ENCODE measurements at places on chromosomes 12 and 14.

- peak; percentile 41 for DNase-seq
Measured at GRCh38 chr14:88559852-88560251, 3.0 kb upstream of the ZC3H14 start.

GRCh38 chr14:20512177-20512905 is 7.0 kb downstream of the RNASE10 start:
- DNase-seq, result no peak

- DNase-seq, result no peak
Measured at GRCh38 chr12:108040947-108041346, 88.1 kb upstream of the WSCD2 start.

- DNase-seq, result peak; percentile 41
Measured at GRCh38 chr14:60652674-60653651, 3.7 kb upstream of the SIX1 start.

DNA sequence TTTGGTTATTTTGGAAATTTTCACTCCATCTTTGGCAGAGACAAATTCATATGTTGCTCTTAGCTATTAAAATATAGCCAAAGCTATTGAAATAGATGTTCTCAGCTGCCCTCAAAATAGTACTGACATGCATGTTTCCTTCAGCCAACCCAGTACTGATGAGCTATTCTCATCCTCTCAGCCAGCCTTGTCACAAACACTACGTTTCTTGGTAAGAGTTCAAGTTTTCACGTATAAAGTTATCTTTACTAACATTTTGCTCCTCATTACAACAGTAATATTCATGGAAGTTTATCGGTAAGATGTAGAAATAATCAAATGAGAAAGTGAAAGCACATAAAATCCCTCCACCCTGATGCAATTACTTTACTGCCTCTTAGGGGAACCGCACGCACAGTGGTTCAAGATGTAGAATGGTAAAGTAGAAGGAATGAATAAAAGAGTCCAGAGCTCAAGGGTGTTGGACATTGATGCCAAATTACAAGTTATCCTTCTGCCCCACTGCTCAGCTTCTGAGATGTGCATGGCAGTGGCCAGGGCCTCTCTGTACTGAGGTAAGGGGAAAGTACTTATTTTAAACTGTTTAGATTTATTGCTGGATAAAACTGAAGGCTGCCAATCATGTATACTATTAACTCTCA is 20.7 kb downstream of the GCH1 start:
- no peak for DNase-seq

GRCh38 chr12:39413836-39414771 is 28.8 kb downstream of the KIF21A start:
- DNase-seq, result peak; percentile 53

DNA sequence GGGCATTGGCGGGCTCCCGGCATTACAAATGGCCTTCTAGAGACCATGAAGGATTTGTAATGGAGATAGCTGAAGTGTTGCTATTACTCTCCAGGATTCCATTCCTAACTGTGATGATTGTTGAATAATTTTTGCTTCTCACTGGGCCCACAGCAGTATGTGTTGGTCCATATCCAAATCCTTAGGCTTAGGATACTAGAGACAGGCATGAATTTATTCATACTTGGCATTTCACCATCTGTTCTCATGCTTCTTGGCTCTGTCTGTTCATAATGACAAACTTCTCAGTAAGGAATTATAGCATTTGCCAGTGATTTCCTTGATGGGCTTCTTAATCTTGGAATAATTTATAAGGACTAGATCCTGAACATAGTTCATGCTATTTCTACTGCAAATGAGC is 832.9 kb downstream of the C12orf50 start:
- no peak for DNase-seq

DNA sequence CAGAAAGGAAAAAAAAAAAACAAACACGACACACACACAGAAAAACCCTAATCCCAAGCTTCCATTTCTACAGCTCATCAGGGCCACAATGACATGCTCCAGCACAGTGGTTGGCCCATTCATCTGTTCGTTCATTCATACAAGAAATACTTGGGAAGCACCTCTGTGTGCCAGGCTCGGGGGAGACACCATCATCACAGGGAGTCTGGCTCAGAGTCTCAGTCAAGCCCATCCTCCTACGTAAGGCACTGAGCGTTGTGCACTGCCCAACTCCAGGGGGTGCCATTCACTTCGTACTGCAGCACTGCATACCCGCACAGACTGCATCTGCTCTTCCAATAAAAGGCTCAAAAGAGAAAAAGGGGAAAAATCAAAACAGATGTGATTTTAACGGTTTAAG is 15.3 kb downstream of the VPS37B start:
- peak; percentile 71 for DNase-seq

GRCh38 chr12:4934407-4935035 is 24.8 kb downstream of the KCNA1 start:
- no peak for DNase-seq

GRCh38 chr12:42666671-42667243 is 77.2 kb upstream of the PRICKLE1 start:
- DNase-seq, result no peak

DNA sequence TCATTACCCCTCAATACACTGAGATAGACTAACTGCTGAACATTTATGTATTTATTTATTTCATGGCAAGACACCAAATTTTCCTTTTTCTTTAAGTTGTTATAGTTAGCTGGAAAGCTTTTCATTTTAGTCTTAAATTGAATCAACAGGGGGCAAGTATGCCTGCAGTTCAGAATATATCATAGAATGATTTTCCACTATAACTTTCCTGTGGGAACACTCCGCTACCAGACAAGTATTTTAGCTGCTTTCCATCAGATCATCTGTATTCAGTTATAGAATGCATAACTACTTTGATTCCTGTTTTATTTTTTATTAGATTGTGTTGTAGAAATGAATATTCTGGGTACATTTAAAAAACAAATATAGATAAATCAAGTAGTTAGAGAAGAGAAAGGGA is 102.0 kb downstream of the SLC6A15 start:
- no peak for DNase-seq

- no peak for DNase-seq
Measured at GRCh38 chr14:68791078-68791901, 1.6 kb downstream of the ZFP36L1 start.

GRCh38 chr14:75578786-75579337 is 442 bp downstream of the FLVCR2 start:
- no peak for DNase-seq

GRCh38 chr12:5807514-5808219 is 137.4 kb downstream of the ANO2 start:
- DNase-seq, result no peak
